ENCODE measurements at places on chromosomes 7 and 10.

DNA sequence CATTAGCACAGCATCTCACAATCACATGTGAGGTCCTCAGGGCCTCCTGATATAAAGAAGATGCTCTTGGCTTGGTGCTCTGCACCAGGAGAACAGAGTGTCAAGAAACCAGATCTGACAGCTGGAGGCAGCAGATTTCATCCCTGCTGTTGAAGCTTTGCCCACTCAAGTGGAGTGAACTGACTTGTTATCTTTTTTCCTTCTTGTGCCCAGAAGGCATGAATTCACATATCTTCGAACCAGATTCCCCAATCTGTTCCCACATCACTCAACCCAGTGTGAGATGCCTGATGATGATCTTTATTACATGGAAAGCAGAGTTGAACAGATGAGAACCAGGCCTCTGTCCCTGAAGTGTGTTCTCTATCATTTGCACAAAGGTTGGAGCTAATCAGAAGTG, 521.0 kb downstream of the SORCS1 start:
- DNase-seq, result no peak

DNA sequence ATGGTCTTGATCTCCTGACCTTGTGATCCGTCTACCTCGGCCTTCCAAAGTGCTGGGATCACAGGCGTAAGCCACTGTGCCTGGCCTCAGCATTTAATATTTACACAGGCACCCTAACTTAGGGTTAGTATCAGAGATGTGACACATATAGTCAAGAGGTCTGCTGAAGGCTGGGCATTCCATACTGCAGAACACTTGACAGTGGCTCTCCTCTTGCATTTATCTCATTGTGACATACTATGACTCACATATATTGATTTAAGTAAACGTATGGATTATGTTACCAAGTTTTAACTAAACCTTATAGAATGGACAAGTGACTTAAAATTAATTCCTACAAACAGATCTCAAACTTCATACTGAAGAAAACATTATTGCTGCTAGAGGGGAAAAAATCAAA, 36.6 kb downstream of the BRAF start:
- no peak for DNase-seq

GRCh38 chr7:25250386-25250785, 22.1 kb upstream of the NPVF start:
- DNase-seq, result no peak

DNA sequence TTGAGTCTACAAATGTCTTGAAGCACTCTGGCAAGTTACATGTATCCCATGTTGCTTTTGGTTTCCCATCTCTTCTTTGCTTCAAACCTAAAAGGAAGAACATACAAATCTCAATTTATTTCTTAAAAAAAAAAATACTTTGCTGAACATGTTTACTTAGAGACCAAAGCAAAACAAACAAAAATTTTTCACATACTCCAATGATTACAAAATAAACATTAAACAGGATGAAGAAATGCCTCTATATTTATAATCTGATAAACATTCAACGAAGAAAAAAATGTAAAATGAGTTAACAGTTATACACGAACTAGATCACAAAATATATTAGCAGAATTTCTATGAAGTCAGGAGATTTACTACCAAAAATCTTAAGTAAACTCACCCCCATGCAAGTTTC, 31.3 kb downstream of the FAM204A start:
- DNase-seq, result no peak

GRCh38 chr7:119984247-119984646, 288.7 kb upstream of the KCND2 start:
- DNase-seq, result no peak

GRCh38 chr10:96334616-96335526, 23.9 kb downstream of the OPALIN start:
- DNase-seq, result no peak

DNA sequence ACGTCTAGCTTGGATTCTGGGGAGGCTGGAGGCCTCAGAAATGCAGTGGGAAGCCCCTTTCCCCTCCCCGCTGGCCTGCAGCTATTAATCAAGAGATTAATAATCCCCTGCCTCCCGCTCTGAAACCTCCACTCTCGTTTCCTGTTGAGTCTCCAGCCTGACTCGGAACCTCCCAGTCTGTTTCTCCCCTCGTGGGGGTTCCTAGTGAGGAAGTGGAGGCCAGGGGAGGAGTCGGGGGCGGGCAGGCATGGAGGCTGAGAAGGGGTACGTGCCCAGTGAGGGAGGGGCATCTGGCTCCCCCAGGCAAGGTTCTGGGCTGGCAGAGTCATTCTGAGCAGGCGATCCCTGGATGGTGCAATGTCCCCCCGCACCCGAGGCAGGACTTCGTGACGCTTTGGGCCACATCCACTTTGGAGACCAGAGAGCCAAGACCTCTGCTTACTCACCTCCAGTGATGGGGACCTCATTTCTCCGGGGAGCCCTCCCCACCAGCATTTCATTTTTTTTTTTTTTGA, 73.6 kb downstream of the COL26A1 start:
- no peak for DNase-seq

DNA sequence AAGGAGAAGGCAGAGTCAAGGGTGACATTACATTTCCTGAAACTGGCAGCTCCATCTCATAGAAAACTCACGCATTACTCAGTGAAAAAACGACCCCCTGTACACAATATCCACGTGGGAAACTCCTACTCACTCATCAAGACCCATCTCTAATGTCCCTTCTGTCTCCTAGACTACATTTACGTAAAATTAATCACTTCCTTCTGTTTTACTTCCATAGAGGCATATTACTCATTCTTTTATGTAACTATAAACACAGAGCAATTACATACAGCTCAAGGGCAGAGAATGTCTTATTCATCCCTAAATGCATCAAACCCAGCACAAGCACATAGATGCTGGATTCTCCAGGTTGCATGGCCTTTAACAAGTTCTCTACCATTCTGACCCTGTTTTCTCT, 281.8 kb downstream of the KCNMA1 start:
- no peak for DNase-seq

DNA sequence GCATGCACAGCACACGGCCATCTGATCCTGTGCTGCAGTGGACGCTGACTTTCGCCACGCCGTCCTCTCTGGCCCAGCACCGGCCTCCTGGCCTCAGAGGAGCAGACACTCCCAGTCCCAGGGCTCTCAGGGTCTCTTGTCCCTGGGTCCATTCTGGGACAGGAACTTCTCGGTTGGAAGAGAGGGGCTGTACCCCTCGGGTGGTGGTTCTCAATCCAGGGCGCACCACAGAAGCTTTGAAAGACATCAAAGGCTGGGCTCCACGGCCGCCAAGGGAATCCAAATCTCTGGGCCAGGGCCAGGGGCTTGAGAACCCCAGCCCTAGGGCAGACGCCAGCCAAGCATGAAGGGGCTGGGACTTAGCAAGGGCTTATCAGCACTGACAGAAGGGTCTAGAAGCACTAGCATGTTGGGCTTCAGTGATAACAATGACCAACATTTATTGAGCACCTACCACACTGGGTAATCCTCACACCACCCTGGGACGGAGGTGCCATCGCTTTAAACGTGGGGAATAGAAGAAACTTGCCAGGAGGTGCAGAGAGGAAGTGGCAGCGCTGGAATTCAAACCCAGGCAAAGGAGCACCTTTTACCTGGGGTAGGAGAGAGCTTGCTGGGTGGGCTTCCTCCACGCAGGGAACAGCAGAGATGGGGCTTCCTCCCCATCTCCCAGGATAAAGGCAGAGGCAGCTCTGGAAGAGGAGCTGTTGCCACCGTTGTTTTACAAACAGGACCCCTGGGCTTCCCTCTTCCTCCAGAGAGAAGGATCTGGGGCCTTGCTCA, 1.8 kb upstream of the PYROXD2 start:
- DNase-seq, result no peak

- no peak for DNase-seq
Measured at GRCh38 chr10:12405342-12406320, 56.3 kb downstream of the CAMK1D start.

GRCh38 chr7:82444220-82444909, 788 bp upstream of the CACNA2D1 start:
- no peak for DNase-seq

- no peak for DNase-seq
Measured at GRCh38 chr7:46058086-46058823, 137.2 kb upstream of the IGFBP3 start.

DNA sequence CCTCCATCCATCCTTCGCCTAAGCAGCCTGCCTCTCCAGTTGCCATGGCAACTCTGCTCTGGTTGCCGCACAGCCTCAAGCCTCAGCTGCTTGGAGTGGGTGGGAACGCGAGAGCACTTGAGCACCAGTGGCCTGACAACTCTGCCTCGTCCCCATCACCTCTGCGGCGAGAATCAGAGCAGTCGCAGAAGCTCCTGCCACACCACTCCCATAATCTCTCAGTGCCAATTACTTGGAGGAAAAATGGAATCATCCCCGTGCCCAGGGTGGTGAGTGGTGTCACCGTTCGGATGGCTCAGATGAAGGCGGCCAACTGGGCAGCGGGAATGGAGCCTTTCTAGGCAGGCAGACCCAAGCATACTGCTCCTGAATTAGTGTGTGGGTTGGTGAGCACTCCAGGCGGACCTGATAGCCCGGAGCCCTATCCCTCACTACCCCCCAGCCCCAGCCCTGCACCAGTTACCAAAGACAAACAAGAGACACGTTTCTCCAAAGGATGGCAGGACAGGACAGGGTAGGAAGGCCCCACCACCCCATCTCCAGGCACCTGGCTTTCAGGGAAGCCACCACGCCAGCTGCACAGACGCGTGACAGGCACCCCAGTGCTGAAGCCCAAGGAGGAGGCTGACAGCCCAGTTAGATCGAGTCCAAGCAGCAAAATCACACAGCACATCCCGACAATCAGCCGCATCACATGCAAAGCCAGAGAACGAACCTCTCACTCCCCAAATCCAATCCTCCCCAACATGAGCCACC, 335.4 kb downstream of the PTPRN2 start:
- DNase-seq, result no peak

DNA sequence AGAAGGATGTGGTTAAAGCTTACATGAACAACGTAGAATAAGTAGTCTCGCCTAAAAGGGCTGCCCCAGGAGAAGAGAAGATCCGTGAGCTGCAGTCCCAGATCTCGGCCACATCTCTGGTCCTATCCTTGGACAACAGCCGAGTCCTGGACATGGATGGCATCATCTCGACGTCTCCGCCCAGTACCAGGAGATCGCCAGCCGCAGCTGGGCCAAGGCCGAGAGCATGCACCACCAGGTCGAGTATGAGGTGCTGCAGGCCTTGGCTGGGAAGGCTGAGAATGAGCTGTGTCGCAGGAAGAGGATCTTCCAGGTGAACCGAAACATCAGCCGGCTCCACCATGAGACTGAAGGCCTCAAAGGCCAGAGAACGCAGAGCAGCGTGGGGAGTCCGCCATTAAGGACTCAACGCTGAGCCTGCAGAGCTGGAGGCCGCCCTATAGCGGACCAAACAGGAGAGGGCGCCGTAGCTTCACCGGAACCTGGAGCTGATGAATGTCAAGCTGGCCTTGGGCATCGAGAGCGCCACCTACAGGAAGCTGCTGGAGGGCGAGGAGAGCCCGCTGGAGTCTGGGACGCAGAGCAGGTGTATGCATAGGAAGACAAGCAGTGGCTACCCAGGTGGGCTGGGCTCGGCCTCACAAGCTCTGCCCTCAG, 22.2 kb downstream of the LIPK start:
- DNase-seq, result no peak
